Cardiac fibroblast (primary cell): ENCODE measurements at places on chromosomes 12 and 14.

DNA sequence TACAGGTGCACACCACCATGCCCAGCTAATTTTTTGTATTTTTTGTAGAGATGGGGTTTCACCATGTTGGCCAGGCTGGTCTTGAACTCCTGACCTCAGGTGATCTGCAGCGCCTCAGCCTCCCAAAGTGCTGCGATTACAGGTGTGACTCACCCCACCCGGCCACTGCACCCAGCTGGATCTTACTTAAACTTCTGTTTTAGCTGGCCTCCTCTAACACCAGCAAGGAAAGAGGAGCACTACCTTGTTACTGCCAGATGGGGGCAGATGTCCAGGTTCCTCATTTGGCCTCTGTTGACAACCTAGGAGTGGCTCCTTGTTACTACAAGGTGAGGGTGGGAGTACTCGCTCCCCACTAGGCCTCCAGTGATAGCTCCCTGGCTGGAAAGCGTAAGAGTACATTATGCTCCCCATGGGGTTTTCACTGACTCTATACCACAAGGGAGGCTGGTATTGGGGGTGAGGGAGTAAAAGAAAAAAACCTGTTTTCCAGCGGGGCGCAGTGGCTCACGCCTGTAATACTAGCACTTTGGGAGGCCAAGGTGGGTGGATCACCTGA is 13.2 kb upstream of the ARF6 start:
- DNase-seq, result peak; percentile 70

GRCh38 chr14:96077983-96078624 is 38.9 kb downstream of the C14orf132 start:
- no peak for DNase-seq

DNA sequence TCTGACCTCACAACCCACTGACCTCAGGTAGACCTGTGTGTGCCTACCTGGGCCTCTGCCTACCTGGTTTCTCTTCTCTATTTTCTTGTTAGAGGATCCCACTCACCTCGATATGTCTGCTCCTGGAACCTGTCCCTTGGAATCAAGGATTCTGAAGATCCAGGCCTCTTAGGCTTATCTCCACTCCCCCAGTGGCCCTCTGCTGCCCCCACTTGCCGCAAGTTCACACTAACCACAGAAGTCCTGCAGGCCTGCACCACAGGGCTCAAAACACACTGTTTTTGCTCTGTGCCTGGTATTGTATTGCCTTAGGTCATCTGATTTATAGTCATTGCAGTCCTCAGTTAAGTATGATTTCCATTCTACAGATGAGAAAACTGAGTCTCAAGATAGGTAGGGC is 15.3 kb upstream of the NRXN3 start:
- DNase-seq, result no peak

DNA sequence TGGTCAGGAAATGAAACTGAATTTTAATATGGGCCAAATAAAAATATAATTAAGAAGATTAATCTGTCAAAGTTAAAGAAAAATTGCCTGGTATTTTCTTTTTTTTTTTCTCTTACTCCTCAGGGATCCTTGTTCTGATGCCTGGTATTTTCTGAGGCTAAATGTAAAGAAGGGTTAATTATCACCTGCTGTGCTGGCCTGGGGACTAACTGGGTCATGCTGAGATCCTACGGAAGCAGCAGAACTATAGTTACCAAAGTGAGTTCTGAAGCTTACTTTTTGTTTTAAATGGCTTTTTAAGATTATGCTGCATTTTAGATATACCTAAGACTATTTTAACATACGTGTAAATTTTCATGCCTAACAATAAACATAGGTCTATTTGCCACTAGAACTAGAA is 23.3 kb downstream of the ZC2HC1C start:
- no peak for DNase-seq

DNA sequence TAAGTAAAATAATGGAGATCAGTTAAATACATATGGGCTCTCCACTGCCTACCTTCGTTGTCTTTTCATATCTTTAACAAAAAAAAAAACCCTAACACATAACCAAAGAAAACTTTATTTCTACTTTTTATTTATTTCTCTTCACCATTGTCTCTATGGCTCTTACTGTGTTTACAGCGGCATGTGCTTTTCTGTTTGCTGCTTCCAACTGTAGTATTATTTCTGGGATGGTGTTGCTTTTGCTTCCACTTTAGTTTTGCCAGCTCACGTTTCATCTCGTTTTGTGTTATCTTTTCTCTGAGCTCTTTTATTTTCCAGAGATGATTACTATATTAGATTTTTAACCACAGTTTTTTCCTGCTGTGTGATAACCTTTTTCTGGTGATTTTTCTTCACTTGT is 46.1 kb downstream of the KTN1 start:
- DNase-seq, result no peak

- no peak for DNase-seq
These were observed 73.6 kb upstream of the REP15 start for GRCh38 chr12:27622436-27623195.

- no peak for DNase-seq
These were observed 13.3 kb upstream of the MAX start for GRCh38 chr14:65115615-65116014.

GRCh38 chr12:52032446-52032803 is 18.8 kb upstream of the NR4A1 start:
- peak; percentile 91 for DNase-seq

GRCh38 chr14:99806836-99807235 is 13.6 kb downstream of the EML1 start:
- no peak for DNase-seq

- DNase-seq, result peak; percentile 80
These were observed 430.3 kb downstream of the RAD51B start for GRCh38 chr14:68249661-68250451.

- peak; percentile 79 for DNase-seq
These were observed 3.8 kb upstream of the SDSL start for GRCh38 chr12:113418213-113418879.

DNA sequence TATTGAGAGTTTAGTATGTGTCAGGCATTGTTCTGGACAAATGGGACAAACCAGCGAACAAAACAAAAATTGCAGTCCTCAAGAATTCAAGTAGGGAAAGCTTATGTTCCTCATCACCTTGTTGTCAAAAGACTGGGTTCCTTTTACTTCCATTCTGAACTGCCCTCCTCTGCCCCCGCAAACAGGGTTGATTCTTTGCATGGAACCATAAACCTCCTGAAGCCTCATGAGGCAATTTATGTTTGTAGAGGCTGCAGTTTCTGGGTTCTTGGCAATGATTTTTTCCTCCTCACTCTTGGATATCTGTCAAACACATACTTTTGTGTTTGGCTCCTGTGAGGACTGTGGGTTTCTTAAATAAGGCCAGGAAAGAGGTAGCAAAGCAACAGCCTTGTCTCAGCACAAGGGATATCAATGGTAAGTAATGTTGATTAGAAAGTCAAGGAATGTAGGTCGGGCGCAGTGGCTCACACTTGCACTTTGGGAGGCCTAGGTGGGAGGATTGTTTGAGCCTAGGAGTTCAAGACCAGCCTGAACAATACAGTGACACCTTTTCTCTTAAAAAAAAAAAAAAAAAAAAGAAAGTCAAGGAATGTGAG is 13.9 kb downstream of the COPZ1 start:
- DNase-seq, result peak; percentile 78

- DNase-seq, result no peak
These were observed 162.5 kb upstream of the NOS1 start for GRCh38 chr12:117523971-117524370.
